ENCODE measurements at places on chromosomes 7 and 10.

DNA sequence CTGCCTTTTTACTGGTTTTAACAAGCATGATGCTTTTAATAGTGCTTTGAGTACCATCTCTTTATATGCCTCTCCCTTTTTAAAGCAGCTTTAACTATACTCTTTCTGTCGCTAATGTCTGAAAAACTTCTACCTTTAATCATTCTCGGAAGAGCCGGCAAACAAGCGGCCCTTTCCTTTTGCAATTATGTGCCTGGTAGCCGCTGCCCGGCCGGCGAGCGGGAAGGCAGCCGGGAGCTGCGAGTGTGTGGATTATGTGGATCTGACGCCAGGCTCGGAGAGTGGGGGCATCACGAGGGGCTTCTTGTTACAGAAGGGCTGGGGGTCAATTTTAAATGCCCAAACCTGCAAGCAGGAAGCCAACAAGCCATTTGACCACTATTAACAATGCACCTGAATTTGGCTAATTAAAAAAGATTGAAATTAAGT is 120.9 kb downstream of the BUB3 start:
- DNase-seq, result no peak

DNA sequence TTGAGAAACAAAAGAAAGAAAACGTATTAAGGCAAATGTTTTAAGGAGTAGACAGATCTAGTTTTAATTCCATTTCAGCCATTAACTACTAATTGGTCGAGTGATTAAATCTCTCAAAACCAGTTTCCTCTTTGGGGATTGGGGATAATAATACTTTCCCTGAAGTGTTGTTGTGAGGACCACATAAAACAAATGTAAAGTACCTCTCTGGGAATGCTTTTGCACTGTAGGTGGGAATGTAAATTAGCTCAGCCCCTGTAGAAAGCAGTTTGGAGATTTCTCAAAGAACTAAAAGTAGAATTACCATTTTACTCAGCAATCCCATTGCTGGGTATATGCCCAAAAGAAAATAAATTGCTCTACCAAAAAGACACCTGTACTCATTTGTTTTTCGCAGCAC is 36.0 kb upstream of the PPP1R3C start:
- DNase-seq, result no peak

DNA sequence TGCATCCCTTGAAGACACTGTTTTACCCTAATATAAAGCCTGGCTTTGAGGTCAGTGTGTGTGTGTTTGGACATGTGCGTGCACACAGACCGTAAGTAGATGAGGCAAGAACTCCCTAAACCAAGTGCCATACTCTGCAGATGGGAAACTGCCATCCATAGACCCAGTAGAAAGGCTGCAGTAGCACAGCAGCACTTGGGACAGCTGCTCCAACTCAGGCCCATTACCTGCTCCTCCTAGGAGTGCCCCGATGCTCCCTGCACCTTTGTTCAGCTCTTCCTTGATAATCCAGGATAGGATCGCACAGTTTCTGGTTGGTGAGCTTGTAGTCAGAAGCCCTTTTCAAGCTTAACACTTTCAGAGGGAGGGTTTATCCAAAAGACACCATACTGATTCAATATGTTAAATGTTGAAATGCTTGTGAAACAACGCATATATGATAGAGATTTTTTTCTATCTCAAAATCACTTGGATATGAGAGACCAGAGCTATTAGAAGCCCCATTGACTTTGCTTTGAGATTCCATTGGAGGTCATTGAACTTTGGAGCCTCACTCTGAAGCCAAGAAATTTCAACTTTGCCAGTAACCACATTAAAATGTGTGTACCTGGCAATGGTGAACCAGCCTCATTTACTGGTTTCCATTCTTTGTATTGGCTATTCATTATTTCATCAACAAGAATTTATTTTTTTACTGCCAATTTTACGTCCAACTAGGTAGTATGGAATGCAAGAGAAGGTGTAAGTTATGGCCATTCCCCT is 757.0 kb upstream of the GALNT17 start:
- DNase-seq, result no peak

DNA sequence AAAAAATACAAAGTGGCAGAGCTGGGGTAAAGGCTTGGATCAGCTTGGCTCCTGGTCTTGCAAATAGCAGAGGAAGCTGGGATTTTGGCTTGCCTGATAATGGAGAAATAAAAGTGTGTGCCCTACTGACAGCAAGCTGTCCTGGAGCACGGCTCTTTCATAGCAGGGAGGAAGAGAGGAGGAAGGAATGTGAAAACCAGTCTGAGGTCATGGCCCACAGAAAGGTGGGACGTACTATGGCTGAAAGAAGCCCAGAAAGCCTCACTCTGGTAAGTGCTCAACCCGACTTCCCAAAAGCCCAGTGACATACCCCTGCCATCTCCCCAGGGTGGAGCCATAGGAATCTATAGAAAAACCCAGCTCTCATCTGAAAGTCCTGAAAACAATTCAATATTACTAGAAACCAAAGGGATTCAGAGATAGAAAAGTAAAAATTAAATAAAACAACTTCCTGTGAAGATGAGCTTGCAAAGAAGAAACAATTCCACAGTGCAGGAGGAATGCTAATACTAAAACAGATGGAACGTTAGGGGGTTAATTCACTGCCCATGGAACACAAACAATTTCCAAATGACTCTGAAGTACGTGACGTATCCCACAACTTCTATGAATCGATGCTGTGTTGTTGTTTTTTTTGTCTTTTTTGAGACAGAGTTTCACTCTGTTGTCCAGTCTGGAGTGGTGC is 246.7 kb upstream of the PTN start:
- no peak for DNase-seq
